Renal pelvis (tissue), 12 donors: ENCODE measurements at places on chromosomes 3 and 15.
A peak's percentile ranks its signal among the peaks of the same experiment; 100 is the strongest.

DNA sequence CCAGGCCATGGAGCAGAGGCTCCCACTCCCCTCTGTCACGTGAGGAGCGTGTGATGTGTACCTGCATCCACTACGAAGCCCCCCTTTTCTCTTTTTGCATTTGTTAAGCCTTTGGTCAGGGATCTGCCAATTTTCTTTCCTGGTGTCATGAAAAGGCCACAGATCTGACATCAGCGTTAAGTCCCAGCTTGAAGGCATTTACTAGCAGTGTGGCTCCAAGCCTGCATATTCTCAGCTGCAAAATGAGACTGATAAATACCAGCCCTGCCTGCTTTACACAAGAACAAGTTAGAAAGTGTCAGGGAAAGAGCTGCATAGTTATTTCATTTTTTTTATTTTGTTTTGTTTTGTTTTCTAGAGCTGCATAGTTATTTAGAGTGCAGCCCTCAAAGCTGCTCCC lies 2.3 kb upstream of the ANKRD63 start:
- no peak for DNase-seq

DNA sequence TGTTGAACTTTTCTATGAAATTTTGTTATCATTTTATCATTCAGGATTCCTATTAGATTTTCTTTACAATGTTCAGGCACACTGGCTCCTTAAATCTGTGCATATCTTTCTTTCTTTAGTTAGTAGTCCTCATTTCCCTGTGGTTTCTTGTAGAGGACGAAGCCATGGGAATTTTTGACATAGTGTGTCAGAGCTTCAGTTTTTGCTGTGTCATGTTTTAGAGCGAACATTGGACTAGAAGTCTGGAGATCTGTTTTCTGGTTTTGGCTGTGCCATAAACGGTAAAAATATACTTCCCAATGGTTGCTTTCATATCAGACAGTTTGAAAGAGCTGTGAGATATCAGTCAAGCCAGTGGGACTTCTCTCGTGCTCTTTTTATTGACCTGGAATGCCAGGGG lies 105.2 kb downstream of the CHCHD4 start:
- no peak for DNase-seq

GRCh38 chr15:67335534-67336222 lies 81.1 kb downstream of the IQCH start:
- no peak for DNase-seq

DNA sequence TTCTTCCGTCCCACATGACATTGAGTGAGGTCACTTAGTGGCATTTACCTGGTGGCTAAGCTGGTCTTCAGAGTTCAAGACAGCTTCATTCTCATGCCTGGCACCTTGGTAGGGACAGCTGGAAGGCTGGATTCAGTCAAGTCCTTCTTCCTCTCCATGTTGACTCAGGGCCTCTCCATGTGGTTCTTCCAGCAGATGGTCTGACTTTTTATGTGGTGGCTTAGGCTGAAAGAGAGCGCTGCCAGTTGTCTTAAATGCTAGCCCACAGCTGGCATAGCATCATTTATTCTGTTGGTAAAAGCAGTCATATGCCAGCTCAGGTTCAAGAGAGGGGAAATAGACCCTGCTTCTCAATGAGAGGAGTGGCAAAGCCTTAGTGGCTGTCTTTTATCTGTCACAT lies 53.0 kb upstream of the CTDSPL start:
- DNase-seq: no peak

DNA sequence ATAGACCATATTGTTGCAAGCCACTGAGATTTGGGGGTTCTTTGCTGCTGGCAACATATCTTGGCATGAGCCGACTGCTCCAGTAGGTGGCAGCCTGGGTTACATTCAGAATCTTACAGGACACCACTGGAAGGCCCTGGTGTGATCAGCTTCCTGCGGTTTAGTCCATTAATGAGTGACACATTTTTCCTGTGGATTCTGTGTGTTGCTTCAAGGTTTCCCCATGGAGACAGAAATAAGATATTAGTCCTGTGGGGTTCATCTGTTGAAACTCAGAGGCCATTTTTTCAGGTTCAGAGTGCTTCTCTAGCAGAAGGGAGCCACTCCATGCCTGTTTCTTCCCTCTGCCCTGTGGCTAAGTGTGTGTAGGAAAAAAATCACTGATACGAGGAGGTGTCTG lies 116.2 kb downstream of the MFSD1 start:
- peak; percentile 37 for DNase-seq

DNA sequence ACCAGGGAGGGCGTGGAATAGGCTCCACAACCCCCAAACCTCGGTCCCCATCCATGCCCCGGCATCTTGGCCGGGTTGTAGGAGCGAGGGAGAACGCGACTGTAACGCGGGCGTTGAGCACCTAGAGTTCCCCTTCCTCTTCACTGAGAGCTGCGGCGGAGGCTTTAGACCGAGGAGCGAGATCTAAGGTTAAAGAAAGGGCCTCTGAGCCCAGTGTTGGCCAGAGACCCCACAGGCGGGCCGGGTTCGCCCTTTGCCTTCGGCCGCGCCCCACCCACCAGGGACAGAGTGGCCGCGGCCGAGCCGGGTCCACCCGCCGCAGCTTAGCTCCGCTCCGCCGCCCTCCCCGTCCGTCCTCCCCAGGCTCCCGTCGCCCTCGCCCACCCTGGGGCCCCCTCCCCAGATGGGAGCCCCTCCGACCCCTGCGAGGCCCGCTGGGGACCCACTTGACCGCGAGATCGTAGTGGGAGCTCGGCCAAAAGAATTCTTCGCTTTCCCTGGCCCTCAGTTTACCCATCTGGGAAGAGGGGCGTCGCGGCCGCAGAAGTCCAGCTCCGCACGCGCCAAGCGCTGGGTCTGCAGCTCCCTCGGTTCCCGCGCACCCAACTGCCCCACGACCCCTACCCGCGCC lies 425 bp downstream of the ANPEP start:
- DNase-seq: no peak

GRCh38 chr3:137024348-137024747 lies 66.6 kb downstream of the IL20RB start:
- no peak for DNase-seq

DNA sequence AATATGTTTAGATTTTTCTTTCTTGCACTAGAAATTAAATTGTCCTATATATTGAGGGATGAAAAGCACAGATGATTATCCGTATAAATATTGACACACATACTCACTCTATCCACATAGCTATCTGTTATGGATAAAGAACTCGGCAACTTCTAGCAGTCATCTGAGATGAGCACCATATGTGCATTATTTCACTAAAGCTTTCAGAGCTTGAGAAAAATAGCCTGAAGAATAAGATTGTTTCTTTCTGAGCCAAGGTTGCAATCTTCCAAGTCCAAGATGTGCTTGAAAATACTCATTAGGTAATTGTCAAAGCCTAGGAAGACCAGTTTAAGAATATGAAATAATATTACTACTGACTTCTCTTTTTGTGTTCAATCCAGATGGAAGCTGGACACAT lies 40.5 kb downstream of the COL8A1 start:
- DNase-seq: no peak

DNA sequence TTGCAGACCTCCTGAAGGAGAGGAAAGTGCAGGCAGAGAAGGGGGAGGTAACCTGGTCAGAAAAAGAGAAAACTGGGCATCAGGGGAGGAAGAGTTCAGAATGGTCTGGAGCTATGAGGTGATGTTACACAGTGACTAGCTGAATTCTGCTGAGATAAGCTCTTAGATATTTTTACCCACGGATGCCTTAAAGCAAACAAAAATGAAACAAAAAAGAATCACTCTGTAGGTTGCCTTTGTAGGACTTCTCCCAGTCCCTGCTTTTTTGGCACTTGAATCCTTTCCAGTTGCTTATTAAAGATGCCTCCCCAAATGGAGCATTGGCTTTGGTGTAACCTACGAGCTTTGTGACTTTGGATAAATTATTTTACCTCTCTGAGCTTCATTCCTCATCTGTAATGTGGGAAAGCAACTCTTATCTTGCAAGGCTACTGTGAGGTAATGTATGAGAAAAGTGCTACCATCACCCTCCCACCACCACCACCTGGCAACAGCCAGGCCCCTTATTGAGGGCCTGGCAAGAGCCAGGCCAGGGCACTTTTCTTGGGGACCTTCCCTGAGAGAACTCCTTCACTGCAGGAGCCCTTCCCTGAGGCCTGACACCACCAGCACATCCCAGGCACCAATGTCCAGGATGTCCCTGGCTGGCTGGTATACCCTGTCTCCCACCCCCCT lies 2.7 kb downstream of the CCR1 start:
- DNase-seq: no peak

- DNase-seq: no peak
These were observed 53.6 kb downstream of the ABHD2 start for GRCh38 chr15:89141885-89142284.

GRCh38 chr3:71893702-71894479 lies 108.9 kb upstream of the PROK2 start:
- DNase-seq: no peak

DNA sequence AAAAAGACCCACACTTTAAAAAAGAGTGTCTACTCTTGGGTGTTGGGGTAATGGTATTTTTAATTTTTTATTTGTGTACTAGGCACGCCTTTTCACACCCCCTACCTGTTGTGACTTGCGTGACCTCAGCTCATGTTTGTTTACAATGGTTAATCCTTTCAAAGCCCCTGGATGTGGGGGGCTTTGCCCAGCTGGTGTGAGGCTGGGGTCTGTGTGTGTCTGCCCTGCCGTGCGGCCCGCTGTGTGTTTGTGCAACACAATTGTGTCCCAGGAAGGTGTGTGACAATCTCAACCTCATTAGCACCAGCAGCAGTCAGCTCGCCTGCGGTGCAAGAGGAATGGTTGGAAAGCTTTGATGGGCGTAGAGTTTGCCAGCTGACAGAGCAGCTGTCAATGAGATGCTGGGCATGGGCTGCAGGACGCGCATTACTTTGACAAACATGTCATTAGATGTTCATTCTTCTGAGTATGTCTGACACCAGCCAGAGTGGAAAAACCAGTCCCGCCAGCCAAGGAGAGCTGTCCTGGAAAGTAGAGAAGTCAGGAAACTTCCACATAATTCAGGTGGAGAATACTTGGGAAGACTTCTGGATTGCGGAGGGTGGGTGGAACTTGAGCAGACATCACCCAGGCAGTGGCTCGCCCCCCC lies 9.6 kb downstream of the LRRK1 start:
- no peak for DNase-seq

DNA sequence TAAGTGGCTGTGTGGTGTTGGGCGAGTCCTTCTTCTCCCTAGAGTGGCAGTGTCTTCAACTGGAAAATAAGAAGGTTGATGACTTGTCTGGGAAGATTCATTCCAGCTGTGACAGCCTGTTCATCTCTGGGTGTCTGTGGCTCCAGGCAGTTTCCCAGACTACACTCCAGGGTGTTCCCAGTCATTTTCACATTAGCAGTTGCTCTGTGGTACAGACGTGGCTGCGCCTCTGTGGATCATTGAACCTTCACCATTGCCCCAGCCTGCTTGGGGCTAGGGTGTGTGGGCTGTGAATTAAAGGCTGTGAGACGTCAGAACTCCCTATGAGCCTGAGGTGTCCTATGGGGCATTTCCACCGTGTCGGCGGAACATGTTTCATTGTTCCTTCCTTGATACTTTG lies 239.6 kb upstream of the NR2E3 start:
- DNase-seq: no peak

DNA sequence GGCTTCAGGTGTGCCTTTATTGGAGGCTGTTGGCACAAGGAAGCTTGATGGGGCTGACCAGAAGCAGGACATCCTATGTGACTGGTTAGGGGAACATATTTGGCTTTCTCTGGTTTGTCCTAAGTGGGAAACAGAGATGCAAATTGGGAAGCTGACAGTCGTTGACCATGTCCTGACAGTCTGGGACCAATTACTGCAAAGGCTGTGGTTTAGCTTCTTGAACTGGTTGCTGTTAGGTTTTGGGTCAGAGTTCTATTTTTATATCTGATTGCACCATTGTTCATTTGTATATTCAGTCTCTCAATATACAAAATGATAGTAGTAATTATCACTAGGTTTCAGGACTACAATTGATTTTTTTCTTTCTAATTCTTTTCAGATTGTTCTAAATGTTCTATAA lies 36.8 kb downstream of the SNTN start:
- no peak for DNase-seq

GRCh38 chr3:3281024-3281423 lies 101.5 kb upstream of the CRBN start:
- DNase-seq: no peak

GRCh38 chr3:27319847-27320526 lies 49.2 kb downstream of the NEK10 start:
- DNase-seq: no peak

GRCh38 chr15:50353975-50354837 lies 792 bp downstream of the GABPB1 start:
- DNase-seq: peak; percentile 76

- DNase-seq: no peak
These were observed 77.0 kb downstream of the KLF13 start for GRCh38 chr15:31403606-31404005.

- DNase-seq: no peak
These were observed 65.4 kb downstream of the GBE1 start for GRCh38 chr3:81696090-81696489.

GRCh38 chr3:141410408-141410807 lies 42.1 kb downstream of the ZBTB38 start:
- DNase-seq: no peak

GRCh38 chr3:10166213-10166604 lies 1.5 kb downstream of the IRAK2 start:
- DNase-seq: no peak

- DNase-seq: no peak
These were observed 65.1 kb downstream of the NEK11 start for GRCh38 chr3:131091768-131092167.

DNA sequence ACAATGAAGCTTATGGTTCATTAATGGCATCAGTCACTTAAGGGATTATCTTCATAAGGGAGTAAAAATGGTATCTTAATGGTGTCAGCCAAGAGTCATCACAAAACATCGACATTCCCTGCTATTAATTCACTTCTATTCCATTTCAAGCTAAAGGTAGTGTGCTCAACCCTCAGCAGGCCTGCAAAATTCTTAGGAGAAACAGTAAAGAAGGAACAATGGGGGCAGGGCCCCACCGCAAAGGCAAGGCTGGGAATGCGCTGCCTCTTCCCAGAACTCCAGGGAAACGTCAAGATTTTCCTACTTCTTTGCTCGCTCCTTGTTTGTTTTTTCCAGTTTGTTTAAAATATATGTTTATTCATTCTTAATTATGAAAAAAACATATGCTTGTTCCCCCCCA lies 187.3 kb upstream of the TSC22D2 start:
- DNase-seq: no peak

DNA sequence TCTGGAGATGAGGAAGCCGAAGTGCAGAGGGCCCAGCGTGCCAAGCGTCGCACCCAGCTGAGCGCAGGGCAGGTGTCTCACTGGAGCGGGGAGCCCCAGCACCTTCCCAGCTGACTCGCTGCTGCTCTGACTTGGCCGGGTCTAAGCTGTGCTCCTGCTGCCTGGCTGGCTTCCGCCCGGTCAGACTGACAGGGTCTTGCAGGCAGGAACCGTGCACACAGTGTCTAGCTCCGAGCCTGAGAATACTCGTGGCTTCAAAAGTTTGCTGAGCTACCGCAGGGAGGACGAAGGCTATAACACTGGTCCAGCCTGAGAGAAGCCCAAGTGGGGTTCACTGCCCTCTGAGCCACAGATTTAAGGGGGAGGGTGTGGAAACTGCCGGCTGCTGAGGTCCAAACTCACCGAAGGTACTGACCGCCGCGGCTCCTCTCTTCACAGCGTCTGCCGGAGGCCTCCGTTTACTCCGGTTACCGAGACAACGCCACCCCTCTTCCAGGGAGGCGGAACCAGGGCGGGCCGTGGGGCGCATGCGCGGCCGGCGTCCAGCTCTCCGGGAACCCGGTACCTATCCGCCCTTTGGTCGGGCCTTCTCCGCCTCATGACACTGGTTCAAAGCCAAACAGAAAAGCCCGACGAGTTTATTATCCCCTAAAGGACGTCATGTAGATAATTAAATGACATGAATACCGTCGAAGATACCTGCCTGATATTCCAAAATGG lies at the start of gene CFAP44:
Gene CFAP44, minus strand, starts transcription at position 443 of the 720 bp plus-strand sequence. CDS start 7,829 bp downstream, outside the sequence.
- peak; percentile 84 for DNase-seq

- DNase-seq: no peak
These were observed 16.0 kb downstream of the UBE2E2 start for GRCh38 chr3:23219117-23219516.
